ENCODE measurements at places on chromosomes 5 and 9.

- no peak for DNase-seq
These were observed 53.0 kb downstream of the SH3RF2 start for GRCh38 chr5:145989428-145989827.

- no peak for DNase-seq
These were observed 111.7 kb downstream of the ST8SIA4 start for GRCh38 chr5:100791391-100791790.

GRCh38 chr5:181224390-181225229, 1.5 kb downstream of the TRIM41 start:
- DNase-seq = no peak

DNA sequence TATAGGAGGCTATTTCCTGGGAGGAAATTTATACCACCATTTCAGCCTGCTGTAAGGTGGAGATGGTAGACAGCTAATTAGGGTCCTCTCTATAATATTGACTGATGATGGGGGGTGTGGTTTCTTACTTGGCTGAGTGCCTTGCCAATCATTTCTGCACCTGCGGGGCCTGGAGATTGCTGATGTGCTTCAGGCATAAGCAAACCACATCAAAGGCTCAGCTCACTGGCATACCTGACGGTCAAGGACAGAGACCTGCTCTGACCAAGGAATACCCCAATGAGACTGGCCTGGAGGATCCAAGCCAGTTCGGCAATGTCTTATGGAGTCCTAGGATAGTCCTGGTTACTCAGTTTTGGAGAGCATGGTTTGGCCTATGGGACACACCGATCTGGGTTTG, 29.5 kb downstream of the ANKH start:
- no peak for DNase-seq

GRCh38 chr9:86830356-86830755, 117.0 kb downstream of the GAS1 start:
- DNase-seq = no peak

- peak; percentile 18 for DNase-seq
These were observed 388 bp downstream of the ANKS6 start for GRCh38 chr9:98795970-98796363.

DNA sequence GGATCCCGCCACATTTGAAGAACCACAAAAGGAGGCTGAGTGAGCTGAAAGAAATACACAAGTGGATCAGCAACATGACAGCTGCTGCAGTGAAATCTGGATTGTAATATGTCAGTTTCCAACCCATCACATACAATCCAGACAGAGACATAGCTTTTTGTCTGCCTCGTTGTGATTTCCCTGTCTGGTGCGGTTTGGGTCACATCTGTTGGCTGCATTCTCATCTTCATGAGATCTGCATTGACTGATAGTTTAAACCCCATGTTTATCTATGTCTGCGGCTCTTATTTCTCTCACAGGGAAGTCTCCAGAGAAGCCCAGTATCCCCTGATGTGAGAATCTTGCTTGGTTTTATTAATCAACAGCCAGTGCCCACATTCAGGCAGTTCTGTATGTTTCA, 403.1 kb upstream of the ZNF608 start:
- no peak for DNase-seq

- no peak for DNase-seq
These were observed 21.1 kb upstream of the ZNF131 start for GRCh38 chr5:43099640-43100039.

All from CD4-positive, alpha-beta T cell (primary cell).